ENCODE measurements at places on chromosomes 2 and 18.

GRCh38 chr18:48833701-48834412 lies 116.9 kb downstream of the SMAD7 start:
- peak; percentile 70 for DNase-seq

GRCh38 chr2:6410313-6410712 lies 455.4 kb downstream of the CMPK2 start:
- no peak for DNase-seq

GRCh38 chr2:30282721-30283120 lies 51.4 kb downstream of the LBH start:
- DNase-seq: no peak

GRCh38 chr18:45834306-45834705 lies 8.8 kb downstream of the SIGLEC15 start:
- no peak for DNase-seq

DNA sequence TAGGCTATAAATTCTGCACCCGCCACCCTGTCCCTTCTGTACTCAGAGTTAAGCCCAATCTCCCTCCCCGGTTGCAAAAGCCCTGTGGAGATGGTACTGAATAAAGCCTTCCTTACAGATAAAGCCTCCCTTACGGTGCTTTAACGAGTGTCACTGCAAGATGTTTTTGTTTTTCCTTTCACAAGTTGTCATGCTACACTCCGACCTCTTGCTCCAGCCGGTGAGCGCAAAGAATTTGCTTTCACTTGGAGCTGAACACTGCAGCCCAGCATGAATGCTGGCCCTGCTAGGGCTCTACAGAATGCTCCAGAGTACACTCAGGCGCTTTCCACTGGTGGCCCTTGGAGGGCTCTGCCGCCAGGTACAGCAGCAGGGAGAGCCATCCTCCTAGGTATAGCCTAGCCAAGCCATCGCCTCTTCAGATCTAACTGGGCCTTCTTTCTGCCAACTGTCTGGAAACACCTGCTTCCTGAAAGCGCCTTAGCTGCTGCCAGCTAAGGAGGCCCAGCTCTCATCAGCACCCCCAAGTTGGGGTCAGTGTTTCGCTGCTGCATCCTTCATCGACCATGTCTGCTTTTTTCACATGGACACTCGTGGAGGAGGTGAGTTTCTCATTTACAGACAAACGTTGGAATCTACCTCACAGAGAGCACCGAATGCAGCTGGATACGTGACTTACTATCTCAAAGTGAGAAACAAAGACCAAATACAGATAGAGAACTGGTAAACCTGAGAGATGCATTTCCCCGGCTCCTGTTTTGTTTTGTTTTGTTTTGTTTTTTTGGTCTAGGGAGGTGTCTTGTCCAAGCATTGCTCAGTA lies 13.4 kb upstream of the CREG2 start:
- DNase-seq: no peak

DNA sequence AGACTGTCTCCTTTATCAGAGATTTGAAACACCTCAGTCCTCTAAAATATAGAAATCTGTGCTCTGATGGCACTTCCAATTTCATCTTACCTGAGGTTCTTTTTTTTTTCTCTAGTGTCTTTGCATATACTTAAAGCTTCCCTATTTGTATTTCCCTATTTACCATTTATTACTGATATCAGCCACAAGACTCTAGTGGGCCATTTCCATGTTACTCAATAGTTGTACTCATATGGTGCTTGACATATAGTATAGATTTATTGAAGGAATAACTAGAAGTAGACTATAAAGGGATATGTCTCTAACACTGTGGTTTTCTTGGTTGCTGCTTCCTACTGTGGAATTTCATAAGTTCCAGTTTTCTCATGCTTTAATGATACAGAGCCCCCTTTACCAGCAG lies 3.0 kb downstream of the RBM45 start:
- no peak for DNase-seq

DNA sequence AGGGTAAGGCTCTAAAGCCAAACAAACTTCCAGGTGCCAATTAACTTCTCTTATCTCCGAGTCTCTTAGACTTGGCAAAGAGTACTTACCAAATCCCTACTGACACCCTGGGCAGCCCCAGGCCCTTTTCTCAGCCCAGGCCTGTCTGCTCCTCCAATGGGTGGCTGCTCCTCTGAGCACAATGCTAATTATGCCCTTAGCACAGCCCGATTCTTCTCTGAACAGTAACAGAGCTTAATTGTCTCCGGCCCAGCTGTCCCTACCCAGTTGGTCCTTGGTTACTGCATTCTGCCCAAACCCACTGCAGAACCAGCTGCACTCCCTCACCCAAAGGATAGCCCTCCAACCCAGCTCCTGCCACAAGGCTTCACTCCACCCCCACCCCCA lies 110.3 kb downstream of the SMAD7 start:
- no peak for DNase-seq

GRCh38 chr2:237875256-237876060 lies 16.0 kb downstream of the RAMP1 start:
- no peak for DNase-seq

- no peak for DNase-seq
Observed at GRCh38 chr2:161625314-161625919, 1.2 kb downstream of the SLC4A10 start.

- no peak for DNase-seq
Observed at GRCh38 chr2:193743089-193743488, 1548.4 kb upstream of the TMEFF2 start.

GRCh38 chr2:68995916-68996315 lies 17.1 kb upstream of the ANTXR1 start:
- DNase-seq: no peak

DNA sequence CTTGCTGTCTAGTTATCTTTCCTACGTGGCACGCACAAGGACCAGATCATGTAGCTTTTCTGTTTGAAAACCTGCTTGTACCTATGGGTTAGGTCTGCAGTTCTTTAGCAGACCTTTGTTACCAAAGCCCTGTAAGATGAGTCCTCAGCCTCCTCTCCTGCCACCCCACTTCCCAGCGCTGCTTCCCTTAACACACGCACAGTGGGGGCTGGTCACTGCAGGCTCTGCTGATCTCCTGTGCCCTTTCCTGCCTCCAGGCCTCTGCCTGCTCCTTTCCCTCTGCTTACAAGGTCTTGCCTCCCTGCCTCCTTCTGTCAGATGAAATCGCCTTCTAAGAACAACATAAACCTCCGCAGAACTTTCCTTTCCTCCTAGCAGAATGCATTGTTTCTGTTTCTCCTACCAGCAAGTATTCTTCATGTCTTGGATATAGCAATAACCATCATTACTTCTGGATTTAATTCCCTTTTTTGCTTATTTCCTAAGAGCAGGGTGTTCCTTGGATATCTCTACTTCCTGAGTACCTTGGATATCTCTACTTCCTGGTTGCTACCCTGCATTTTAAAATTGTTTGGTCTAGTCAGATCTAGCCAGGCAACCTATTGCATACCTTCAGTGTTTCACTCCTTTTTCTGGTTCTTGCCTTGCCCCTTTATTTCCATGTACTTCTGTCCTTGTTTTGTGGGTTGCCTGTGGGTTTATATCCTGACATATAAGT lies 159.6 kb upstream of the ALPP start:
- DNase-seq: no peak

DNA sequence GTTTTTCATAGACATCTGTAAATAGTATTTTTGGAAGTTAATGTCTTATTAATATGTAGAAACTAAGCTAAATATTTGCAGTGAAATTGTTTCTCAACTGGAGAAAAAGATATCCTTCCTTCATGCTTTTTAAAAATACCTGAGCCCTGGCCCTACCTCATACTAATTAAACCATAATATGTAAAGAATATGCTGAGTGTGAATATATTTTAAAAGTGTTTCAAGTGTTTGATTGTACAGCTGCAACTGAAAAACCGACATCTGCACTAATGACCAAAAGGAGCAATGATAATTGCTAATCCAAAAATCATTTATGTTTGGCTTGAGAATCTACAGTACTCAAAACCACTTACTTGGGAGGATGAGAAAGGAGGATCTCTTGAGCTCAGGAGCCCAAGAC lies 156.7 kb downstream of the MBD5 start:
- DNase-seq: no peak

DNA sequence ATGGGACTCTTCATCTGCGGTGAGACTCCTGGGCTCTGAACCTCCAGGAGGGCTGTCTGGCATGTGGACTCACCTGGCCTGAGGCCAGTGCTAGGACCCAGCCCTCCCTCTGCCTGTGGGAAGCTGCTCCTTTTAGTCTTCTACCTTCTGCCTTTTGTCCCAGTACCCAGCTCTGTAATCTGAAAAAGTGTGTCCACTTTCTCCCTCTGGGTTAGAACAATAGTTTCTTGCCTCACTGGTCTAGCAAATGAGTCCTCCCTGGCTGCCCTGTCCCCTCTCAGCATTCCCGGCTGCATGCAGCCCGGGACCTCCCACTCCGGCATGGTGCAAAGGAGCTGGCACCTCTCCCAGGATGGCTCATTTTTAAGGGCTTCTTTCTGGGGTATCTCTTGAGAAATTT lies 25.9 kb downstream of the GKN2 start:
- no peak for DNase-seq

- DNase-seq: no peak
Observed at GRCh38 chr2:201126308-201127151, 10.6 kb downstream of the CFLAR start.

DNA sequence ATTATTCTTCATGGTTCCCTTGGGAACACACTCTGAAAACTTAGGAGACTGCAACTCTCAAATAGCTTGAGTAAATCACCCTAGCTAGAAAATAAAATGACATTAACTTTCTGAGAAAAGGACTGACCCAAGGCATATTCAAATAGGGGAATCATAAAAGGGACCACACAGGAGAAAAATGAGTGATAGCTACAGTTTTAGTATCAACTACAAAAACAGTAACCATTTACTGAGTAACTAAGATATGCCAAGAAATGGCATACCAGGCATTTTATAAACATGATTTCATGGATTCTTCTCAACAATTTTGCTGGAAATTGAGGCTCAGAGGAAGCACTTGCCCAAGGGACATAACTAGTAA lies 84.5 kb downstream of the AFF3 start:
- no peak for DNase-seq

DNA sequence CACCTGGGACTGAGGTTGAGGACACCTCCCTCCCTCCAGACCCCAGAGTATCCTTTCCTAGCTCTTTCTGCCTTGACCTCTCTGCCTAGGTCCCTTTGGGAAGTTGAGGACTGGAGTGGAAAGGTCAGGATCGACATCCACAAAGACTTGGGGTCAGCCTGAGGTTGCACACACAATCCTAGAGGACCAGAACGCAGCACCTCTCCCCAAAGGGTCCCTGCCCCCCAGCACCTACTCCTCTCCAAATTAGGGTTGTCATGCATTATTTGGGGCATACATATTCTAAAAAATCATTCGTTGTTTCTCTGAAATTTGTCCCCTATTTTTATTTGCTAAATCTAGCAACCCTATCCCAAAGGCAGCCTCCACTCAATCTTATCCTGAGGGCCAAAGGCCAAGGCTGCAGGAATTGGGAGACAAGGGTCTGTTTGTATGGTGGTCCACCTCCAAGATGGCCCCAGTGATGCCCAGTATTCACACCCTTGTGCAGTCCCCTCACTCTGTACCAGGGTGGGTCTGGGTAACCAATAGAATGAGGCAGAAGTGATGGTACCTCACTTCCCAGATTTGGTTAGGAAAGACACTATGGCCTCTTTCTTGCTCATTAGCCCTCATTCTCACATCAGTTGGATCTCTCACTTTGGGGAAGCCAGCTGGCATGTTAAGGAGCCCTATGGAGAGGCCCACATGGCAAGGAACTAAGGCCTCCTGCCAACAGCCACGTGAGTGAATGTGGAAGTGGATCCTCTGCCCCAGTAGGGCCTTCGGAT lies 3.5 kb upstream of the CHRNG start:
- no peak for DNase-seq

- DNase-seq: peak; percentile 19
Observed at GRCh38 chr2:179410552-179411356, 146.1 kb upstream of the SESTD1 start.

DNA sequence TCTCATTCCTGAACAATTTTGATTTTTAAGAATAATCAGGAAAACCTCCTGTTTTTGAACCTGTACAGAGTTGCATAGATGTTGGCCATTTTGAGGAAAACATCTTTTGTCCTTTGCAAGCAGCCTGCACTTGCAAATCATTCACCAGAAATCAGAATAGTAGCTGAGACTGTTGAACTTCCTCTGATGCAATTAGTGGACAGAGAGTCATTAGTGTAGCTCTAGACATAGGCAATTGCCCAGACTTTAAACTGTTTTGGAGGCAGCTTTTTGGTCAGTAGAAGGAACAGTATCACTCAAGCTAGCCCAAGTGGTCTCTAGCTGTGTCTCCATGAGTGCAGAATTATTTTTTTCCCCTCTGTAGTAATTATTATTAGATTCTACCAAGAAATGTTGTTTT lies 326.1 kb downstream of the PIK3C3 start:
- DNase-seq: no peak

Measured in GM12891 (cell line).